ENCODE measurements at places on chromosomes 6 and 20.
A peak's percentile ranks its signal among the peaks of the same experiment; 100 is the strongest.

DNA sequence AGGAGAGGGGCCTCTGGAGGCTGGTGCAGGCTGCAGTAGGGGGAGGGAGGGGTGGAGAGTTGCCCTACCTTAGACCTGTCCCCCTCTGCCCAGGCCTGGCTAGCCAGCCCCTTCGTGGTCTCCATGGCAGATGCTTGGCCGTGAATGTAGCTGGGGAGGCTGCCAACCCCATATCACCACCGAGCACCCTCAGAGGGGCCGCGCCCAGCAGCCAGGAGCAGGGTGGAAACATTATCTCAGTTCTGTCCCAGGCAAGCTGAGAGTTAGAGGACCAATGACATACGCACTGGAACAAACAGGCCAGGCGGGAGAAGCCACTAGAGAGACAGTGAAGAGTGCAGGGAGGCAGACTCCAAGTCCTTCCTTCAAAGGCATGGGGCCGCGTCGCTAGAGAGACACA lies 66.5 kb downstream of the LRFN2 start:
- DNase-seq = no peak

DNA sequence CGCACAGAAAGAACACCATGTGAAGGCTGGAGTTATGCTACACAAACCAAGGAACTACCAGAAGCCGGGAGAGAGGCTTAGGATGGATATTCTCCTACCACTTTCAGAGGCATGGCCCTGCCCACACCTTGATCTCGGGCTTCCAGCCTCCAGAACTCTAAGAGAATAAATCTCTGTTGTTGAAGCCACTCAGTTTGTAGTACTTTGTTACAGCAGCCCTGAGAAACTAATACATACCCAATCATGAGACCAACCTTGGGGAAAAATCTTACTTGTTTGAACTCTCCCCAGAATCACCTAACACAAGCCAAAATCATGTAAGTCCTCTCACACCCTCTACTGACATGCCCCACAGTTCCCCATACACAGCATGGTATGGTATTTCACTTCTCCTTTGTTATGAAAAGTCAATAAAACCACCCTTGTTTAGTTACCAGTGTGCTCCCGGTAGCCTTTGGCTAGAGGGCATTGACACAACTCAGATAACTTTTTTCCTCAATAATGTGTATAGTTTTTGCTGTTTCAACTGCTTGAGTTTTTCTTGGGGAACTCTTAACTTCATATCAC lies 40.7 kb upstream of the SLC2A12 start:
- no peak for DNase-seq

DNA sequence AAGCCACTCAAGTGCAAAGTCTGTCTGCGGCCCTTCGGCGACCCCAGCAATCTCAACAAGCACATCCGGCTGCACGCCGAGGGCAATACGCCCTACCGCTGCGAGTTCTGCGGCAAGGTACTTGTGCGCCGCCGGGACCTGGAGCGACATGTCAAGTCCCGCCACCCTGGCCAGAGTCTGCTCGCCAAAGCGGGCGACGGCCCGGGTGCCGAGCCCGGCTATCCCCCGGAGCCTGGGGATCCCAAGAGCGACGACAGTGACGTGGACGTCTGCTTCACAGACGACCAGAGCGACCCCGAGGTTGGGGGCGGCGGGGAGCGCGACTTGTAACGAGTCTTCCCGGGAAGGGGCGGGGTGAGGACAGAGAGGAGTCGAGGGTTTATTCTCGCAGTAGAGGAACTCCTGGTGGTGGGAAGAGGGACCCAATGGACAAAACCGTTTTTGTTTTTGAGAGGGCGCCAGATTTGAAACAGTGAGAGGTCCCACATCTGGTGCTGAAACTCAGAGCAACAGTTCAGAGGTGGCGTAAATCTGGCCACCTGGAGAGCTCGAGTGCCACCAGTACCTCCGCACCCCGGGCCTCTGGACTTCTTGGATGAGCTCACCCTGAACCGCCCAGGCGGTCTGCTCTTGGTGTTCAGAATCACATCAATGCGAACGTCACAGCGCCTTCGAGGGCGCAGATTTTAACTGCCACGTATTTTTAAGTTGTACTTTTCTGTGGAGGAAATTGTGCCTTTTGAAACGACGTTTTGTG lies 8.0 kb downstream of the PRDM13 start:
- no peak for DNase-seq

- DNase-seq = no peak
These were observed 72.9 kb upstream of the MYL9 start for GRCh38 chr20:36468149-36469000.

DNA sequence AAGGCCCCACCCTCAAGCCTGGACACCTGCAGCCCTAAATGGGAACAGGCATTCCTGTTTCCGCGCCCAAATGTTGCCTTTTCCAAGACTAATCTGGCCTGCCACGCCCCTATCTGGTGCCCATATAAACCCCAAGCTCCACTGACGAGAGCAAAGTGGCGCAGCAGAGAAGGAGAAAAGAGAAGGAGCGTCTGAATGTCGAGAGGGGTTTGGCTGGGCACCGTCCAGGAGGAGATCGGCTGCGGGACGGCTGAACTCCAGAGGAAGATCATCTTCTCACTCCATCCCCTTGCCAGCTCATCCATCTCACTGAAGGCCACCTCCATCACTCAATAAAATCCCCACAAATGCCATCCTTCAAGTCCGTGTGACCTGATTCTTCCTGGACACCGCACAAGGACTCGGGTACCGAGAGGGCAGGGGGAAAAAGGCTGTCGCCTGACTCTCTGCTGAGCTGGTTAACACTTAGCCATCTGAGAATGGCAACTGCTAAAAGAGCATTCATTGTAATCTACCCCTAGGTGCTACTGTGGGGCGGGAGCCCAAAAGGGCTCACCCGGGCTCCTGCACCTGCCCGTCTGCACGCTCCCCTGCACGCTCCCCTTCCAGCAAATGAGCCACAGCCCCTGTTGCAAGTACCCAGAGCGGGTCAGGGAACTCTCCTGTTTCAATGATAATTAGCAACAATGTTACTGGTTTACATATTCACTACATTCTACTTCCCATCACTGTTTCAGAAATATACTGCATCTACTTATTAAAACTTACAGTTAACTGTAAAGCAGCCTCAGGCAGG lies 23.5 kb downstream of the TAF4 start:
- no peak for DNase-seq

DNA sequence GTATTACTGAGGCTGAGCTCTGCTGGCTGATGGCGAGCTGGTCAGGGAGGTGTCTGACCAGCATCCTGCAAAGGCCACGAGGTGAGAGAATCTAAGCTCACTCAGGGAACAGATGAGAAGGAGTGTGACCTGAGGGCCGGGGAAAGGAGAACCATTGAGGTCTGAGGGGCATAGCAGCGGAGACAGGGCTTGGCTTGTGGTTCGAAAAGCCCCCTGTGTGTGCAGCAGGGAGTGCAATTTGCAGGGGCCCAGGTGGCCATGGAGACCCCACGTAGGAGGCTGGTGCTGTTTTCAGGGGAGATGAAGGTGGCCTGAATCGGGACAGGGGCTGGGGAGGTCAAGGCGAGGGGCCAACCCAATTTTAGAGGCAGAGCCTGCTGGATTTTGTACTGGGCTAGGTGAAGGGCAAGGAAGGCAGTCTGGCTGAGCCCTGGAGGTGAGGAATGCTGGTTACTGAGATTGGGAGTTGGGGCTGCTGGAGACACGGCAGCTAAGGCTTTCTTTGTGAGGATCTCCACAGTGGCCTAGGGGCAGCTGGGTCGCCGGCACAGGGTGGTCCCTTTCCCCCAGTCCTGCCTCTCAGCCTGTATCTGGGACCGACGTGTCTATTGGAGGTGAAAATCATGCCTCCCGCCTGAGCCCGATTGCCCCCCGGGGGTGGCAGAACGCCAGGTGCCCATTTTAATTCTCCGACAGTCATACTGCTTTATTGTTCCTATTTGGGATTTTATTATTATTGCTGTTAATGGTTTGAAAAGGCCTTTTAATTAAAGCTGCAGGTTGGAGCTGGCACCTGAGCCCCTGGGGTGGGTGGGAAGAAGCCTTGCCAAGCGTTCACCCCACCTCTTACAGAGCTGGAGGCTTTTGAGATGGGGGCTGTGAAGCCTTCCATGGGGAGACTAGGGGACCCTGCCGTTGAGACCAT lies 28.4 kb downstream of the DLGAP4 start:
- no peak for DNase-seq

GRCh38 chr6:34583461-34583860 lies 27.3 kb upstream of the SPDEF start:
- no peak for DNase-seq

GRCh38 chr6:33521489-33522091 lies 58.5 kb downstream of the BAK1 start:
- DNase-seq = no peak

DNA sequence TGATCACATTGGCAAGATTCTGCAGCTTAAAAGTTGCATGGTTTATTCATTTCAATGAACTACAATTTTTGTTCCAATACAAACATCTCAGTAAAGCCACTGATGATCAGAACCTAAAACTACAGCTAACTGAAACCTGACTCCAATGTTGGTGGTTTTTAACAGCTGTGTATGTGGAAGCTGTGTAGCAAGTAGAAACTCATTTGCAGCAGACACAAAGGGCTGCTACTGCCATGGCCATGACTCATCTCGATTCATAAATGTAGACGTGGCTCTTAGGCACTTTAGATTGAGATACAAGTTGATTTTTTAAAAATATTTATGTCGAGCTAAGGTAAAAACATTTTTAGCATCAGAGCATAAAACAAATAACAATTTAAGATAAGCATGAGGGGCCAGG lies 19.5 kb upstream of the MAP3K4 start:
- no peak for DNase-seq

DNA sequence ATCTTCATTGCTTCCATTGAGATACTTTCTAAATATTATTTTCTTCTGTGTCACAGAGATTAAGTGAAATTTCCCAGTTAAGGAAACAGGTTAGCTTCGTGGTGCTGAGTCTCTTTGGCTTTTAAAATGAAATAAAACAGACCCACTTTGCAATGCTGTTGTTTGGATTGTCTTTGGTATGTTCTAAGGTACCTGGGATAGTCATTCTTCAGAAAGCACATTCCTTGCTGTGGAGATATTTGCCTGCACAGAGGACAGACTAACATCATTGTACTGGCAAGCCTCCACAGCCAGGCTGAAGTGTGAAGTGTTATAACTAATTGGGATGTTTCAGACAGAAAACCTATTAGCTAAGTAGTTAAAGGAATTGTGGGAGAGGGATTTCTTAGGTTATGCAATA lies 148.8 kb upstream of the EPHA7 start:
- DNase-seq = no peak

DNA sequence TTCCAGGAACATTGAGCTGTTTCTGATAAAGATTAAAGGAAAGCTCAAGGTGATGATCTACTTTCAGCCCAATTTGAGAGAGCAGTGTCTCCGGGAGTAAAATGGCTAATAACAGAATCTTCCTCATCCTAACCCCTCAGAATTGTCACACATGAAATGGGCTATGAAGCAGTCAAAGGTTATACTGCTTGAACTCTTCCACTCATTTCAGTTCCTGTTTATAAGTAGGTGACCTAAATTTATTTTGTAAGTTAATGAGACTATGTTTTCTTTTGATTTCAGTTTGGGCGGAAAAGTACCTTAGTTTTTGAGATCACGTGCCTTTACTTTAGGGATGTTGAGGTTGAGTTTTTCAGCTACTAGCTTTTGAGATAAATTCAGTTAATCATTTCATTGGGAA lies 47.2 kb downstream of the QKI start:
- DNase-seq = no peak

- DNase-seq = no peak
These were observed 33.8 kb downstream of the HDDC2 start for GRCh38 chr6:125267806-125268523.

DNA sequence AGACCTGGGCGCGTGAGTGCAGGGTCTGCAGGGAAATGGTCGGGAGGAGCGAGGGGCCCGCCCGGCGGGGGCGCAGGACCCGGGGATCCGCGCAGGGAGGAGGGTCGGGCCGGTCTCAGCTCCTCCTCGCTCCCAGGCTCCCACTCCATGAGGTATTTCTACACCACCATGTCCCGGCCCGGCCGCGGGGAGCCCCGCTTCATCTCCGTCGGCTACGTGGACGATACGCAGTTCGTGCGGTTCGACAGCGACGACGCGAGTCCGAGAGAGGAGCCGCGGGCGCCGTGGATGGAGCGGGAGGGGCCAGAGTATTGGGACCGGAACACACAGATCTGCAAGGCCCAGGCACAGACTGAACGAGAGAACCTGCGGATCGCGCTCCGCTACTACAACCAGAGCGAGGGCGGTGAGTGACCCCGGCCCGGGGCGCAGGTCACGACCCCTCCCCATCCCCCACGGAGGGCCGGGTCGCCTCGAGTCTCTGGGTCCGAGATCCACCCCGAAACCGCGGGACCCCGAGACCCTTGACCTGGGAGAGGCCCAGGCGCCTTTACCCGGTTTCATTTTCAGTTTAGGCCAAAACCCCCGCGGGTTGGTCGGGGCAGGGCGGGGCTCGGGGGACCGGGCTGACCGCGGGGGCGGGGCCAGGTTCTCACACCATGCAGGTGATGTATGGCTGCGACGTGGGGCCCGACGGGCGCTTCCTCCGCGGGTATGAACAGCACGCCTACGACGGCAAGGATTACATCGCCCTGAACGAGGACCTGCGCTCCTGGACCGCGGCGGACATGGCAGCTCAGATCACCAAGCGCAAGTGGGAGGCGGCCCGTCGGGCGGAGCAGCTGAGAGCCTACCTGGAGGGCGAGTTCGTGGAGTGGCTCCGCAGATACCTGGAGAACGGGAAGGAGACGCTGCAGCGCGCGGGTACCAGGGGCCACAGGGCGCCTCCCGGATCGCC lies 54.2 kb upstream of the HLA-A start:
- DNase-seq = peak; percentile 80

DNA sequence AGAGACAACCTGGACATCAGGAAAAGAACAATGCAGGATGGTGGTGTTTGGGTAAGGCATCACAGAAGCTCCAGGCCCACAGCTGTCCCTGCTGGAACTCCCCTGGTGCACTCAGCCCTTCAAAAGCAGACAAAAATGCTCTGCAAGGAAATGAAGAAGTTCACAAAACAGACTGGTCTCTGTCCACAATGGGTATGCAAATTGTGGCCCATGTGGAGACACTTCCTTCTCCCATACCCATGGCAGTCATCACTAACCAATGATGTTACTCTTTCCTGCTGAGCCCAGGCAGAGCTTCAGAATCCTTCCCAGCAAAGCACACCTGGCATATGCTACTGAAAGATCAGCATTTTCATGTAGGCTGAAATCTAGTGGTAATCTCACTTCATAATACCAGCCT lies 42.6 kb upstream of the PXDC1 start:
- DNase-seq = no peak

DNA sequence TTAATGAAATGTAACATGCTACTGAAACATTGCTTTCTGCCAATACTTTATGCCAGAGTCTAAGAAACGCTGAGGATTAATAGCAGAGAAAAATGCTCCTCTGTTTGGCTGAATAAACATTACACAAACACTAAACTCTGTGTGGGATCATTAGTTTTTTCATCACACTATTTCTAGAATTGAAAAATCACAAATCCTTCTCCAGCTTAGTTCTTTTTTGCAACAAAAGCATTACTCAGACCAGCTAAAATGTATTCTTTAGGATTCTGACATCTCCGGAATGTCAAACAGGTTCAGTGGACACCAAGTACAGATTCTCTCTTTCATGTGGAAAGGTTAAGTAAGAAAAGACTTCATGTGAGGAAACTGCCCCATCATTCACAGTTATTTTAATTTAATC lies 226.9 kb downstream of the SIM1 start:
- no peak for DNase-seq

All from activated T-cell treated with anti-CD3 and anti-CD28 coated beads for 1 hour (primary cell).